ENCODE measurements at places on chromosomes 2 and 18.

- DNase-seq: peak; percentile 76
Measured at GRCh38 chr2:74507926-74508520, 528 bp upstream of the PCGF1 start.

GRCh38 chr2:70854411-70854810 is 18.8 kb upstream of the CD207 start:
- no peak for DNase-seq

DNA sequence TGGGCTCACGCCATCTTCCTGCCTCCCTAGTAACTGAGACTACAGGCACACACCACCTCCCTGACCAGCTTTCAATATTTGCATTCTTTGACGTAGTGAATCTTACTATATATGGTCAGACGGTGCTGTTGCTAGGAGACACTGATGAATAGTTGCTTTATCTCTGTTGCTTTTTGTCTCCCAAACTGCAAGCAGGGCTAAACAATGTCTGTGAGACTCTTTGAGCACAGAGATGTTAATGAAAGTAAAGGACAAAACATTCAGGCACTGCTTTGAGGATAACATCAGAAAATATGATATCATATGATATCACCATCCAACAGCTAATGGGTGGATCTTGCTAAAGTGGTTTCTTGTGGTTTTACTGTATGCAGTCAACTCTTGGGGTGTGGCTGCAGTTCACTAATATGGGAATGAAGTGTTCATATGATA is 43.0 kb downstream of the EMILIN2 start:
- DNase-seq: no peak

- no peak for DNase-seq
Measured at GRCh38 chr18:34258176-34258575, 33.5 kb upstream of the NOL4 start.

- peak; percentile 21 for DNase-seq
Measured at GRCh38 chr2:171319164-171319810, 114.5 kb downstream of the METTL8 start.

GRCh38 chr18:44452346-44452745 is 228.3 kb upstream of the SETBP1 start:
- DNase-seq: peak; percentile 39

DNA sequence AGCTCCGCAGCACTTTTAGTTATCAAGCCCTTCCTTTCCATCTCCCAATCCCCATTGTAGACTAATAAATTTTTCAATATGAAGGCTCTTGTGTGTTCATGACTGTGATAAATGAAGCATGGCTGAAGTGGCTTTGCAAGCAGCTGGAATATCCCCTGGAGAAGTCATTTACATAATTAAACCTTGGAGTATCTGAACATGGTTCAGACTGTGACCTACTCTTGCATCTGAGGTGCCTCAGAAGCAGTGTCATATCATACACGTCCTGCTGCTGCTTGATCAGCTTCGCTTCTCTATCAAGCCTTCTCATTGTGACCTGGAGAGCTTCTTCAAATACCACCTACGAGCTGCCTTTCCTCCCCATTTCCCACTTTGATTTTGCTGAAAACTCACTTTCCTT is 48.4 kb upstream of the ZNF397 start:
- DNase-seq: no peak

DNA sequence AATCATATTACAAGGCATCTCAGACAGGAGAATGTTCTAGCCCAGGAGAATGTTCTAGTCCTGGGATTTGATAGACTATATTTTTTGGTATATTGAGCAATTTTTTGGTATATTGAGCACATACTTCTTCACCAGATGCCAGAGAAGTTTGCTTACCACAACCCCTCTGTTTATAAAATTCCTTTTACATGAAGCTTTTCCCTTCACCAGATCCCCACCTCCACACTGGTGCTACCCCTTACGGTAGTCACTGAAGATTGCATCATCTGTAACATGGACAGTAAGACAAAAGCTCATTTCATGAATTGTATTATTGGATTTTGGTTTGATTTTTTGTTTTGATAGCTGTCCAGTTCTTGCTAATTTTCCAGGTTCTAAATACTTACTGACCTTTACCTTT is 7.2 kb upstream of the HNMT start:
- peak; percentile 83 for DNase-seq

DNA sequence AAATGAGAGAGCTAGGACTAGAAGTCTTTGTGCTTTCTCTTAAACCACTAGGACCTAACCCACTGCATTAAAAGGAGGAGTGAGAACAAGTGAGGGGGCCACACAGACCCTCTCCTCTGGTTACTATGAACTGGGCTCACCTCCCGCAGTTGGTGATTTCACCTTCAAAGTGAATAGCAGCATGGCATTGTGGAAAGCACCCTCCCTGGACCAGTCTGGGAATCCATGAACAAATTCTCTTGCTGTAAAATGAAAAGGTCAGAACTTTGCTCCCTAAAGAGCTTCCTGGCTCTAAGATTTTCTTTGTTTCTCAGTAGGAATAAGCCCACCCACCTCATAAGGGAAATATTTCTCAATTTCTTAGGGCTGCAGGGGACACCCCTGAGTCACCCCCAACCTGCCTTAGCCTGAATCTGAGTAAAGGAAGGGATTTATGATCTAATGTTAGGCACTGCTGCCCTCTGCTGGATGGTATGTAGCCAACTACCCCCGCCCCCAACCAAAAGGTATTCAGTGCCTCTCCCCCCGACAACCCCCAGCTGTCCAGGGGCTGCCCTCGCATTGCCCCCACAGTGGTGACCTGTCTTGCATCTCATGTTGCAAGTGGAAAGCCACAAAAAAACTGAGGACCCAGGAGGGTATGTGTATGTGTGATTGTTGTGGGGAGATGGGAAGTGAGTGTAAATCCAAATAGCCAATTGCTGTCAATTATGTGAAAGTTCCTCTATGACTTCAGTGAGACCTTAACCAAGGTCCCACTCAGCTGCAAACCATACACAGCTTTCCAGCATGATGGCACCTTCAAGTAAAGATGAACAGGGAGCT is 230.9 kb upstream of the SLC14A2 start:
- peak; percentile 68 for DNase-seq

GRCh38 chr18:32200766-32201165 is 10.9 kb downstream of the MEP1B start:
- DNase-seq: peak; percentile 2

- peak; percentile 73 for DNase-seq
Measured at GRCh38 chr18:76821875-76822505, 367 bp upstream of the ZNF236 start.

- DNase-seq: no peak
Measured at GRCh38 chr2:74048843-74049519, 64.3 kb downstream of the TET3 start.

GRCh38 chr2:98156304-98156703 is 69.3 kb downstream of the VWA3B start:
- DNase-seq: no peak

DNA sequence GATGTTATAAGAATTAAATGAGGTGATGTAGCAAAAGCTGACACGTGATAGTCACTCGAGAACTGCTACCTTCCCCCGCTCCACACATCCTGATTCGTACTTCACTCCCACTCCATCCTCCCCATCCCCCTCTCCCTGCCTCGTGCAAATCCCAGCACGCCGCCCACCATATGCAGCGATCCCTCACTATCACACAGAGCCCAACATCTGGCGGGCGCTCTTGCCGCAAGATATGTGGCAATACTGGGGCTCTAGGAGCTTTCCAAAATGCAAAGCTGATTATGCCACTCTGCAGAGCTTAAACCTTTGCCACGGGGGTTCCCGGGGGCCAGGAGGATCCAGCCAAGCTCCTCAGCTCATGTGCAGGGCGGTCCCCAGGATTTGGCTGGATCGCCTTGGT is 37.4 kb downstream of the DNMT3A start:
- DNase-seq: no peak

GRCh38 chr2:170530284-170530745 is 184.8 kb upstream of the SP5 start:
- DNase-seq: peak; percentile 48

DNA sequence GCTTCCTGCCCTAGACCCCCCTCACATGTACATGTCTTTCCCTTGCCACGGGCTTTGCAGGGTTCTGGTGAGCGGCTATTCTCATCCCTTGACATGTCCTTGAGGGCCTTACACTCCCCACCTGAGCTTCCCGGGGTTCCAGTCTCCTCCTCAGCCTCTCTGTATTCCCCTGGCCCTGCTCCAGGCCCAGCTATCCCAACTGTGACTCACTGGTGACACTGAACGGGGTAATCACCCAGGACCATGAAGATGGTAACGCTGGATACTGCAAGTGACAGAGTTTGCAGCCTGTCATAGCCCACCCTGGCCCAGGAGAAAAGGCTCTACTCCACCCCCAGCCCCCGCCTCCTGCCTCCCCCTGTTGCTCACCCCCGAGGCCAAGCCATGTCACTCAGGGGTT is 27.3 kb downstream of the KIF3C start:
- no peak for DNase-seq

DNA sequence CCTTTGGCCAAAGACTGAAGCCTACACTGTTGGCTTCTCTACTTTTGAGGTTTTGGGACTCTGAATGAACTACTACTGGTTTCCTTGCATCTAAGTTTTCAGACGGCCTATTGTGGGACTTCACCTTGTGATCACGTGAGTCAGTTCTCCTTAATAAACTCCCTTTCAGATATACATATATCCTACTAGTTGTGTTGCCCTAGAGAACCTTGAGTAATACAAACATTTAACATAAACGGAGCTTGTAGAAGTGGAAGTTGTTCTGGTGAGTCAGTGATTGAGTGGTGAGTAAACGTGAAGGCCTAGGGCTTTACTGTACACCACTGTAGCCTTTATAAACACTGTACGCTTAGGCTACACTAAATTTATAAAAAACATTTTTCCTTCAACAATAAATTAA is 107.2 kb upstream of the CDH2 start:
- DNase-seq: peak; percentile 54

- DNase-seq: no peak
Measured at GRCh38 chr2:88855620-88856408, 164.3 kb downstream of the RPIA start.

- no peak for DNase-seq
Measured at GRCh38 chr2:216281316-216281715, 91.0 kb downstream of the MARCHF4 start.

- DNase-seq: peak; percentile 6
Measured at GRCh38 chr2:66587216-66587615, 152.3 kb downstream of the MEIS1 start.

DNA sequence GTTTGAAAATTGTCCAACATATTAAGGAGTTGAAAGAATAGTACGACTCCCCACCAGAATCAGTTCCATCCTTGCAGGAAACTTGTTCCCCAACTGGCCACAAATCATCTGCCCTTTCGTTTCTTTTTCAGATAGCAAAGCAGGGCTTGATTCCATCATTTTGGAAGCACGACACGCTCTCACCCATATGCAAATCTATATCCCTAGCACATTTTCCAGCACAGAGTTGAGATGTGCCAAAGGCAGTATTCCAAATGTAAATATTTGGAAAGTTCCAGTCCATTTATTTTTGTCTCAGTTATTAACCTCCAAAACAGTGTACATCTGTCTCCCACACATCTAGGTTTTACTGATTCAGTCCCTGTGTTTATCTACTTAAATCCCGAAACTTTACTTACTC is 128.8 kb upstream of the BCL2L11 start:
- DNase-seq: no peak

DNA sequence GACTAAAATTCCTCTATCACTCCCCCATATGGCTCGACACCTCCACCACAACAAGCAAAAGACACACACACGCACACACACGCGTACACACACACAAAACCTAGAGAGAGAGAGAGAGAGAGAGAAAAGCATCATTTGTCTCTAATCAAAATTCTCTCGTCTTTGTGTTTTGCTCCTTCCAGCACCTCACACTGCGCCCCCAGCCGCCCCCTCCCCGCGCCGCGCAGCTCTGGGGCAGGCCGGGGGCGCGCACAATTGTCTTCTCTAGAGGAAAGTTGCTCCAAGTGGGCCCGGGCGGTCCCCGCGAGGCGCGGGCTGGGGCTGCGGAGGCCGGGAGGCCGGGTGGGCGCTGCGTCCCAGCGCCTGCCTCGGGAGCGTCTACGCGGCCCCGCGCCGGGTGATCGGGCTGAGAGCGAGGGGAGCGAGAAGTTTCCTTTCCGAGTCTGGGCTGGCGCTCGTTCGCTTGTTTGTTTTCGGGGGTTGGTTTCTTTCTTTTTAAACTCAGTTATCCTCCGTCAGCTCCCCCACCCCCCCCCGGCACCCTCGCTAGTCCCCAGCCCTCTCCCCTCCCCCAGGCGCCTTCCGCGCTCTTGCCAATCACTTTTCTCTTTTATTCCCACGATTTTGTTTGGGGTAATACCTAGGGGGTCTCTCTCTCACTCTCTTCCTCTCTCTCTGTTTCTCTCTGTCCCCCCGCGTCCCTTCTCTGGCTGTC is 4.1 kb downstream of the ZEB2 start:
- DNase-seq: peak; percentile 78

- DNase-seq: no peak
Measured at GRCh38 chr2:42127425-42128424, 41.4 kb upstream of the EML4 start.

Data from adipocyte (in vitro differentiated cells).